NCI-H2227 treated with DMSO at 0.1 percent for 48 hours (cell line): ENCODE measurements at places on chromosomes 7 and 10.

GRCh38 chr7:10468908-10469307, 504.8 kb upstream of the PHF14 start:
- DNase-seq, result no peak

DNA sequence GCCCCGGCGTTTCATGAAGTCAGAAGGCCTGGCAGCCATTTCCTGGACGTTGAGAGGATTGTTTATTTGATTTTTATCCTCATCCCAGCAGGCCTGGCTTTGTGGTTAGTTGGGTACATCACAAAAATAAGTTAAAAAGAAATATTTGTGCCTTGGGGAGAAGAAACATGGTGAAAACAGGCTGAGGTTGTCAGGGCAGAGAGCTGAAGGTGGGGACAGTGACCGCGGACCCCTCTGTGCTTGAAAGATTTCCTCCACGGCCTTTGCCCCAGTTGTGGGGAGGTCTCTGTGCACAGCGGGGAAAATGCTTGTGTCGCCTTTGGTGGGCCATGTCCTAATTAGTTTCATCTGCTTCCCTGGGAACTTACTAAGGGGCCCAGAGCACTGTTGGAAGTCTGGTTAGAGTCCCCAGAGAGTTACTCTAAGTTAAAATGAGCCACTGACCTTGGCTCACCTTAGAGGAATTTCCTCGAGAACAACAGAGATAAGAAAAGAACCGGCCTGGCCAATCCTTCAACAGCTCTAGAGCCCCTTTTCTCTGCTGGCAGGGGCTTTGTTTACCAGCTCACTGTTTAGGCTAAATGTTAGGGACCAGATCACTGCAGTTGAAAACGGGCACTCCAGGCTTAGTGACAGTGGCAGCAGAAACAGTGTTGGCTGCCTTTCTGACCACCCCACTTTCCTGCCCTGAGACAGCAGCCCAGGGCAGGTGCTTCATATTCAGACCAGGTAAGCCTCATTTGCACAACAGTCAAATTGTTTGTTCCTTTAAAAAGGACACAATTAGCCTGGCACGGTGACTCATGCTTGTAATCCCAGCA, 37.9 kb downstream of the CRCP start:
- DNase-seq, result no peak

- no peak for DNase-seq
Measured at GRCh38 chr10:106942035-106942662, 222.4 kb downstream of the SORCS1 start.

DNA sequence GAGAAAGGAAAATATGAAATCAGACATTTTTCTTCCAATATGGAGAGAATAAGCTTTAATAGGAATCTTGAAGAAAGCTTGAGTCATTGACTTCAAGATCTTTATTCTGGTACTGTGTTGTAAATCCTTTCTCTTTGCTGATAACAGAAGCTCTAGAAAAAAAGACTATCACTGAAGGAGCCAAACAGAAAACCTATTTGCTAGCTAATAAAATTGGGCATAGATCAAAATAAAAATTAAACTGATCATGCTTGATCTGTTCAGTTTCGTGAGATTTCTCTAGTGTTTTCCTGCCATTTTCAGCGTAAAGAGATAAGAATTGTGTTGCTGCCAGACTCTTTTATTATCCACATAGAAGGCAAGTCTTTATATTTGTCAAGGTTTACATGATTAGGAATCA, 1.5 kb upstream of the GHITM start:
- DNase-seq, result no peak

DNA sequence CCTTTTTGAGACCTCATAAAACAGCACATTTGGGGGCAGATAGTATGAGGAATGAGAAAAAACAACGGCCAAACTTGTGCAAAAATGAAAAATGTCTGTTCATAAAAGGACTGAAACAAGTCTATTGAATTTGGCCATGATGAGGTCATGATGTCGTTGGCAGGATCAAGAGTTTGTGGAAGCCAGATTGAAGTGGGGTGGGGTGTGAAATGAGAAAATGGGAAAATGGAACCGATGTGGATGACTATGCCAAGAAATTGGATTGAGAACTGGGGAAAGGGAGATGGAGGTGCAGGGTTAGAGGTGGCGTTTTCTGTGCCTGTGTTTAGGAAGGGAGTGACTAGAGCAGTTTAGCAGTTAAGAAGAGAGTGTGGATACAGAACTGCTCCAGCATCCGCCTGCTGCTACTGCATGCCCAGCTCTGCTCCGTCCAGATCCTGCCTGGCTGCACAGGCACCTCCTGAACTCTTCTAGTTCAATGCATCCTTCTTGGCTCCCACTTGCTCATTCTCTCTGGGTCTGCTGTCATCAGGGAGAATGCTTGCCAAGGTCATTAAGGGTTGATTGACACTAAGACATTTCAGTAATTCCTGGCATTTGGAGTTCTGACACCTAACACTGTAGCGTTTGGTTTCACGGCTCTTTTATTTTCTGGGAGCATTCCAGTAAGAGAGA, 111.9 kb downstream of the GALNT17 start:
- DNase-seq, result no peak

DNA sequence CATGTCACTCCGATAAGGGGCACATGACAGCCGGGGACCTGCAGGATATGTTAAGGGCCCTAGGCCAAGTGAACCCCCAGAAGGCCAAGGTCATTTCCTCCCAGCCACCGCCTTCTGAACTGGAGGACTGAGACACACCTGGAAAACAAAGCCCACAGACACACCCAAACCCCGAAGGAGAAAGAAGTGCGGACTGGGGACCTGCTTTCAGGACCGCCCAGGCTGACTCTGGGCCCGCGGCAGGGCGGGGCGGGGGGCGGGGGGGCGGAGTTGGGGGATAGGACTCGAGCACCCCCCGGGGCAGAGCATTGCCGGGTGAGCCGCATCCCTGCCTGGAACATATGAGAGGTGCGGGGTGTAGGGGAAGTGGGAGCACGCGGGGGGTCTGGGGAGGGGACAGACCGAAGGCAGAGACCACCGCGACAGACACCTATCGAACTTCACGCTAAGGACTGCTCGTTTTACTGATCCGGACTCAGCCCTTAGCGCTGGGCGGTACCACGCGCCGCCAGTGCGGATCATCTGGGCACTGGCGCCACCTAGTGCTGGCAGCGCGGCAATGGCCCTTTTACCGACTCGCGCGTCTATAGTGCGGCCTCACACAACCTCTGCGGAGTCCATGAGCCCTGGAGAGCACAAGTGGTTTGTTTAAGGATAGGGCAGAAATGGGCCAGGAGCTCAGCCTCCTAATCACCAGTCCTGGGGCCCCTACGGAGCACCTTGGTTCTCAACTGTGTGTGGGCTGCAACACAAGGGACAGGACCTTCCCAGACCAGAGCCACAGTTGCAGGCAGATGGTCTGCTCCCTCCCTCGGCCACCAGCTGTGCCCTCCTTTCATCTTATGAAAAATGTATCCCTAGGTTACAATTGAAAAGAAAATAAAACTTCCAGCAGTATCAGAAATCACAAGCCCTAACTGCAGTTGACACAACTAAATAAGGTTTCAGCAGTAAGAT, 157.6 kb downstream of the HERPUD2 start:
- DNase-seq, result peak; percentile 49

GRCh38 chr7:145848691-145849090, 267.9 kb upstream of the CNTNAP2 start:
- no peak for DNase-seq

- no peak for DNase-seq
Measured at GRCh38 chr7:131613909-131614308, 57.5 kb upstream of the PODXL start.

DNA sequence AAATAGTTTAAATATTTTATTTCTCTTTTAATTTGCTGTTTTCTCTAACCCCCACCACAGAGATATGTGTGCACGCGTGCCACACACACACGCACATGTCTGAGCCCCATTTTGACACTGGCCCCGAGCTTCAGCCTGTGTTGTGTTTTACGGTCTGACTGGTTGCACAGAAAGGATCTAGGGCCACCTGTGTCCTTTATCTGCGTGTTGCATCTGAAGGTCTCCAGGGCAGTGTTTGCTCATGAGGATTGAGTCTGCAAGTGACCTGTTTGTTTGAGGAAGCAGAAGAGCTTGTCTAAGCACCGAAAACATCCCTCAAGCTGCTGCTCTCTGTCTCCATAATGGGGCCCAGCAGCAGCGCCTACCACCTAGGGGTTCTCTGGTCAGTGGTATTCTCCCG, 266.4 kb upstream of the LYZL1 start:
- no peak for DNase-seq

GRCh38 chr7:136741941-136742340, 126.5 kb upstream of the CHRM2 start:
- DNase-seq, result no peak

- DNase-seq, result peak; percentile 54
Measured at GRCh38 chr7:128035712-128036111, 4.5 kb upstream of the LRRC4 start.

DNA sequence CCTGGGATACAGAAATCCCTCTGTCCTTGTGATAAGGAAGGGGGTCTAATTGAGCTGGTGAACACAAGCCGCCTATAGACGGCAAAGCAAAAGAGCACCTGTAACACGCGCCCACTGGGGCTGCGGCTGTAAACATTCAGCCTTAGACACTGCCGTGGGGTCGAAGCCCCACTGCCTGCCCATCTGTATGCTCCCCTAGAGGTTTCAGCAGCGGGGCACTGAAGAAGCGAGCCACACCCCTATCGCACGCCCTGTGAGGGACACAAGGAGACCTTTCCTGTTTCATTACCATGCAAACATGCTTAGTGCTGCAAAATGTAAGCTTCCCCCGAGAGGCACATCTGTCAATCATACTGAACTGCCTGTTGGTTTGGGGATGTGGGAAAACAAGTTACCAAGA, 82.1 kb downstream of the NRP1 start:
- DNase-seq, result no peak

DNA sequence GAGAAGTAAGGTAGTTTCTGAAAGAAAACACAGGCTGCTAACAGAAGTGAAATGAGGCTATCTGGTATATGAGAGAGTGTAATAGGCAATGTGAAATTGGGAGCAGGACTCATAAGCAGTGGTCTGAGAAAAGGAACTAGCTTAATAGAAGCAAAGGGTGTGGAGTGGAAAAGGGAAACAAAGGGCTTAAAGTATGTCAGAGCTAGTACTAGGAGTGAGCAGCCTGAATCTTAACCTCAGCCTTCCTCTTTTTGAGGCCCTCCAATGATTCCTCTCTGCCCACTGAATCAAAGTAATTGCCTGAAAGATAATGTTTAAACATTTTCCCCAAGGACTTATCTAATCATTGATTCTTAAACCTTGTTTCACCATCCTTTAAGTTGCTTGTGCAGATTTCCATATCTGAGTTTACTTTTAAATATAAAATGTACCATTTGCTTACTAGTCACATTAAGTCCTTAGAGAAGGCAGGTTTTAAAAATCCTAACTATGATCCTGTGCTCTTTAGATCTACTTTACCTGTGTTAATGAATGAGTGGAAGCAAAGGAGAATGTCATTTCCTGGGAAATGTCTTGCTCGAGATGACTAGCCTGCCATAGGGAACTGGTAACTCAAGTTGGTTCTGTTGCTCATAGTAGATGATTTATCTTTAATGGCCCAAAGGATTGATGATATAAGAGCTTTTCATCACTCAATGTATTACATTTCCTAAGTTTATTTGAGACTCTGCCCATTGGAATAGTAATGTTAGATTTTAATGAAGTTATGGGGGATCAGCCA, 155.0 kb downstream of the SKAP2 start:
- no peak for DNase-seq

- DNase-seq, result no peak
Measured at GRCh38 chr10:35921866-35922350, 279.8 kb upstream of the FZD8 start.

DNA sequence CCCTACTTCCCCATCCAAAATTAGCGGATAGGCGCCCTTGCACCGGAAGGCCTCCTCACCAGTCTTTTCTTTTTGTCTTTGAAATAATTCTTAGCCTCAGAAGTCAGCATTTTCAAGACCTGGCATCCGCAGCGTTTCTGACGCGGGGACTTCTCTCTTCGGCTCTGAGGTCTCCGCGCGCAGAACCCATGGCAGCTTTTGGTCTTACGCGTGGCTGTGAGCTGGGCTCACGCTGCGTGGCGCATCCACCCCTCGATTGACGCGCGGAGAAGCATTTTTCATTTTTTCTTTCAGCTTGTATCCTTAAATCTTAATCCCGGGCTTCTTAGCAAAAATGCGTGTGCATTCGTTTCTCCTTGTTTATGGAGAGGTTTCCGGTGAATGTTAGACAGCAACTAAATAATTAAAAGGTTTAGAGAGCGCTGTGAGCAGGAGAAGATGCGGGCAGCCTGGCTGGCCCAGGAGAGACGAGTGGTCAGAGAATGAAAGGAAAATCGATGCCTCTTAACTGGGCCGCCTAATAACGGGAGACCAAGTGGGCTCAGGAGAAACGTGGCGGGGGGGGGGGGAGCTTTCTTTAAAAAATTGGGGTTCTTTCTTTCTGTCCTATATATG, 2.0 kb upstream of the GATA3 start:
- no peak for DNase-seq

GRCh38 chr7:100053215-100053614, 3.6 kb downstream of the ZSCAN21 start:
- DNase-seq, result peak; percentile 82
